ENCODE measurements at places on chromosomes 6 and 20.

- DNase-seq = no peak
Measured at GRCh38 chr6:74534465-74535211, 671.2 kb downstream of the COL12A1 start.

- no peak for DNase-seq
Measured at GRCh38 chr6:70797625-70798024, 129.9 kb downstream of the SMAP1 start.

DNA sequence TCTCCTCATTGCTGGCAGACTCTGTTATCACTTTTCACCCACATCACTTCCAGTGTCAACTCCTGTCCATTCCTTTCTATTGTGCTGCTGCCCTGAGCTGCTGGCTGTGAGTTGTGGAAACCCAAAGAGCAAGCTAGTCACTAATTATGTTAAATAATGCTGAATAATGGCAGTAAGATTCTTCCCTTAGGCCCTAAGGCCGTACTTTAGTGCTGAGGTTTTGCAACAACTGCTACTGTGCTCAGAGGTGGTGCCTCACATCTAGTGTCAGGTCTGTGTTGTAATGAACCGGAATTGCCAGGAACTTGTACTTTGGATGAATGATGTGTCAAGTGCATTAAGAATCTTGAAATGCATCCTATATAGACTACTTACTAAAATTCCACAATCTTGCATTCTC lies 372.2 kb upstream of the RNF217 start:
- no peak for DNase-seq

DNA sequence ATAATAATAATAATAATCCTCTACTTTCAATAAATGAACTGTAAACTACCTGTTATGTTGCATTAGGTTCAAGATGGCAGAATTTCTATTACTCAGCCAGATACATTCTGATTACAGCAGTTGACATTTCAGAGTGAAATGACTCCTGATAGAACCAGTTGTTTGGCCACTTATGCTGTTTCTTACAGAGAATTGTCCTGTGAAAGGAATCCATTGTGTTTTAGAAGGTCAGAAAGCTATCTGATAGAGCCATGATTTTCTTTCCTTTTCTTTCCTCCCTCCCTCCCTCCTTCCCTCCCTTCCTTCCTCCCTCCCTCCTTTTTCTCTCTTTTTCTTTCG lies 16.6 kb downstream of the GJA10 start:
- no peak for DNase-seq

DNA sequence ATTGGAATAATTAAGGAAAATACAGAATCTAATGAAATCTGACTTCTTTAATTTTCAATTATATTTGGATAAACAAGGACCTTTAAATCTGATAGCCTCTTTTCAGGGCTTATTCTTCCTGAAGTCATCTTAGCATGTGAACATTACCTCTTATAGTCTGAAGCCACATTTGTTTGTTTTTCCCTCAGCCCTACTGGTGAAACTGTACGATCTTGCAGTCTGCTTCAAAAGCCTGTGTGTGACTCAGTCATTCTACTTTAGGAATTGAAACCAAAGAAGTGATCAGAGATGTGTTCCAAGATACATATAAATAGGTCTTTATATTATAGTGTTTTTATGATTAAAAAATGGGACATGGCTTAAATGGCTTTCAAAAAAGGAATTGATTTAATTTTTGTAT lies 67.5 kb downstream of the MACROD2 start:
- no peak for DNase-seq

GRCh38 chr6:25388776-25389175 lies 109.6 kb downstream of the CARMIL1 start:
- DNase-seq = no peak

DNA sequence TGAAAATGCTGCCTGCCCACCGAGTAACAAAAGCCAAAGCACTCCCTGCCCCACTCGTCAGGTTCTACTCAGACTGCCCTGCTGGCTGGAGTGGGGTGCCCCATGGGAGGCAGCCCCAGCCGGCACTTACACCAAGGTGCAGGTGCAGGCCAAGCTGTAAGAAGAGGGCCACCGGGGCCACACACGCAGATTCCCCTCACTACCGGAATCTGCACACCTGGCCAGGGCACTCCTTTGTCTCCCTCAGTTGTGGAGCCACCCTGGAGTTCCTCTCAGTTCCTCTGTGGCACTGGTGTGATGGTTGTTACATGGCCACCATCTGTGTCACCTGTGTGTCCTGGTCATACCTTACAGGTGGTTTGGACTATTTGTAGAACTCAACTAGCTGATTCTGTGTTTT lies 112.4 kb downstream of the FOXO3 start:
- no peak for DNase-seq

GRCh38 chr20:44234566-44235317 lies 12.4 kb upstream of the GDAP1L1 start:
- no peak for DNase-seq

- no peak for DNase-seq
Measured at GRCh38 chr6:75621846-75622245, 20.2 kb downstream of the SENP6 start.

GRCh38 chr6:151341476-151342195 lies 49.7 kb downstream of the ZBTB2 start:
- no peak for DNase-seq

- DNase-seq = no peak
Measured at GRCh38 chr6:170279977-170280688, 10.7 kb downstream of the DLL1 start.

DNA sequence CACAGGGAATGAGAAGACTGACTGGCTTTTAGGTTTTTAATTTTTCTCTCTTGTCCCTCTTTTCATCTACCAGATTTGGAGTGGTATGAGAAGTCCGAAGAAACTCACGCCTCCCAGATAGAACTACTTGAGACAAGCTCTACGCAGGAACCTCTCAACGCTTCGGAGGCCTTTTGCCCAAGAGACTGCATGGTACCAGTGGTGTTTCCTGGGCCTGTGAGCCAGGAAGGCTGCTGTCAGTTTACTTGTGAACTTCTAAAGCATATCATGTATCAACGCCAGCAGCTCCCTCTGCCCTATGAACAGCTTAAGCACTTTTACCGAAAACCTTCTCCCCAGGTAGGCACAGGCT lies 644 bp downstream of the MAD2L1BP start:
- no peak for DNase-seq

DNA sequence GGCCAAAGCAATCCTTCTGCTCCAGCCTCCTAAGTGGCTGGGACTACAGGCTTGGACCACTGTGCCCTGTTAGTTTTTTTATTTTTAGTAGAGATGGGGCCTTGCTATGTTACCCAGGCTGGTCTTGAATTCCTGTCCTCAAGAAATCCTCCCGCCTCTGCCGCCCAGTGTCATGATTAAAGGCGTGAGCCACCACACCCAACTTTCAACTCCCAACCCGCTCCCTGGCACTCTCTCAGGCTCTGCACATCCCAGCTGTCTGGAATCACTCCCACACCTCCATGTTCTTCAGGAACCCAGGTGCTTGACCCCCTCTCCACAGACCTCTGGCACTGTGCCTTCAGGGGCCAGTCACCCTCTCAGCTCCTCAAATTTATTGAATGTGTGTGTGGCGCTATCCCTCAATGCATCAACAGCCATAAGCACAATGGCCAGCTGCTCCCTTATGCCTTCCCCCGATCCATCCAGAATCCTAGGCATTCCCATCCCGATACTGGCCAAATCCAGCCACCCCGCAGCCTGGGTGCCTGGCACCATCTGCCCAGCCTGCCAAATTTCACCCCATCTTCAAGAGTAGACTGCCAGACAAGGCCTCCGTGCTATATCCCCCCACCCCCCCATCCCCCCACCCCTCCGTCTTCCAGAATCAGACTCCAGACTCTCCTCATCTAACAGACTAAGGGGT lies 647 bp upstream of the POU5F1 start:
- no peak for DNase-seq

- DNase-seq = no peak
Measured at GRCh38 chr6:70956451-70957283, at the start of gene B3GAT2. B3GAT2 (minus strand) TSS chr6:70957060; CDS start chr6:70956429, 631 bp downstream.

- no peak for DNase-seq
Measured at GRCh38 chr20:45052698-45053429, 48.1 kb downstream of the KCNS1 start.

DNA sequence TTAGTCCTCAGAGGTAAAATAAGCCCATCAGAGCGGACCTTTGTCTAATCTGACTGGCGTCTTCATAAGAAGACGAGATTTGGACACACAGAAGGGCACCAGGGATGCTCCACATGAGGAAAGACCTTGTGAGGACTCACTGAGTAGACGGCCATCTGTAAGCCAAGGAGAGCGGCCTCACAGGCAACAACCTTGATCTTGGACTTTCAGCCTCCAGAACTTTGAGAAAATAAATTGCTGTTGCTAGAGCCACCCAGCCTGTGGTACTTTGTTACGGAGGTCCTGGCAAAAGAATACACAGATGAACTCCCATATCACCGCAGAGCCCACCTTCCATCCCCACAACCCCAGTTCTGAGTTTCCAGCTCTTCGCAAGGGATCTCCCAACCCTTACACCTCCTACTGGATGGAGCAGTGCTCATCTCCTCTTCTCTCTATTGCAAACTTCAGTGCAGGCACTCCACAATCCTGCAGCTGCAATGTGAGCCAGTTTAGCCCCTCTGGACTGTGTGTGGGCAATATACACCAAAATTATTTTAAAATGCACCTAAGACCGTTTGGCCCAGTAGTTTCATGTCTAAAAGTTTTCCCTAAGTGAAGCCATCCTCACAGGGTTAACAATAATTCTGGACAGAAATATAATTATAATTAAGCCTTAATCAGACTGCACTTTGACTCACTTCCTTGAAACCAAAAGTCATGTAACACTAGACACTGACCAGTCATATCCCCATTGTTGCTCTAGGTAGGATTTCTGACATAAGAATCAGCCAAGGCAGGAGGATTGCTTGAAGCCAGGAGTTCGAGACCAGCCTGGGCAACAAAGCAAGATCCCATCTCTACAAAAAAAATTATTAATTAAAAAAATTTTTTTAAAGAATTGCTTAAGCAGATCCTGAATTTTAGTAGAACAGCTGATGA lies 8.8 kb upstream of the TRIM31 start:
- no peak for DNase-seq

GRCh38 chr6:102841060-102841459 lies 1447.6 kb downstream of the GRIK2 start:
- no peak for DNase-seq

- DNase-seq = no peak
Measured at GRCh38 chr6:41874741-41875140, 20.4 kb downstream of the USP49 start.

GRCh38 chr6:108133594-108134179 lies 32.1 kb upstream of the NR2E1 start:
- DNase-seq = no peak

- DNase-seq = no peak
Measured at GRCh38 chr20:20806121-20807095, 94.0 kb upstream of the RALGAPA2 start.

- DNase-seq = no peak
Measured at GRCh38 chr20:57450931-57451330, 59.7 kb downstream of the RBM38 start.

DNA sequence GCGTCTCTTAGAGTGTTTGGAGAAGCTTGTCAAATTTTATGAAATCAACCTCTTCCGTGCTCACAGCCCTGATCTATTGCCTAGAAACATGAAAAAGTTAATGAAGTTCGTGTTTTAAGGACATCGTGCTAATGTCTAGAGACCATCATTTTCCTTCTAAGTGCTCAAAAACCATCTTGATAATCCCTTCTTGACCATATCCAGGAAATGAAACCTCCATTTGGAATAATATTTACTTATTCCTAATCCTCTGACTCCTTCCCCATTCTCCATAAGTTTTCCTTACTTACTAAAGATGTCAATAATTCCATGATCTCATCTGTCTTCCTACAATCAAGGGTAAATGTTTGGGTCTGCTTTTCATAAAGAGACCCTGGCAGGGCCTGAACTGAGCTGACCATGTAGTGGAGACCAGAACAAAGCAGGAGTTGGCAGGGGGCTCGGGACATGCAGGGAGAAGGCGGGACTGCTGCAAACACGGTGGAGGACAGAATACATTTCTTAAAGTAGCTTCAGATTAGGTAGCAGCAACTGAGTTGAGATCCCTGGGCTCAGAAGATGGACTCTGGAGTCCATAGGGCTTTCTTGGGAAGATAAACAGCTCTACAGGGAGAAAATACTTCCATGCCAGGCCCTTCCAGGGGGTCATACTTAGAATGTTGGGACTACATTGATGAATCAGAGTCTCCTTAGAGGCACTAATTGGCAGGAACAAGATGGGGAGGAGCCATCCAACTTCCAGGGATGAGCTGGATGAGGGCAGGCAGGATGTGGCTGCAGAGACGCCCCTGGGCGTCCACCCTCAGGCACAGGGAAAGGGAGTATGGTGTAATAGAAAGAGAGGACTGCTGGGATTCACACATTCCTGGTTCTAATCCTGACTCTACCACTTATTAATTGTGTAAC lies 100.7 kb downstream of the RIN2 start:
- no peak for DNase-seq

GRCh38 chr20:61587681-61588289 lies 335.7 kb downstream of the CDH4 start:
- DNase-seq = no peak

Data from D721Med (cell line).